CD14-positive monocyte (primary cell): ENCODE measurements at places on chromosomes 3 and 15.

DNA sequence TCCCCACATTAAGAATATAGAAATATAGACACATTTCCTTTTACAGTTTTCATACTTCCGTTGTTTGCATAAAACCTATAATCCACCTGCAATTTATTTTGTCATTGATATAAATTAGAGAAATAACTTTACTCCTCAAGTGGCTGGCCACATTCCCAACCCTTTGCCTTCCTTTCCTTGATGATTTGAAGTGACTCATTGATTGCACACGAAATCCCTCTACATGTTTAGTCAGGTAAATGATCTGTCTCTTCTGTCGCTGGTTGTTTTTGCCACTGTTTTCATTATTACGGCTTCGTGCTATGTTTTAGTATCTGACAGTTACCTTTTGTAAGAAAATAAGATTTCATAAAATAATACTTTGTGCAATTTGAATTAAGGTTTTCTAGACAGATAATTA lies 272.2 kb upstream of the NR2E3 start:
- DNase-seq = no peak

DNA sequence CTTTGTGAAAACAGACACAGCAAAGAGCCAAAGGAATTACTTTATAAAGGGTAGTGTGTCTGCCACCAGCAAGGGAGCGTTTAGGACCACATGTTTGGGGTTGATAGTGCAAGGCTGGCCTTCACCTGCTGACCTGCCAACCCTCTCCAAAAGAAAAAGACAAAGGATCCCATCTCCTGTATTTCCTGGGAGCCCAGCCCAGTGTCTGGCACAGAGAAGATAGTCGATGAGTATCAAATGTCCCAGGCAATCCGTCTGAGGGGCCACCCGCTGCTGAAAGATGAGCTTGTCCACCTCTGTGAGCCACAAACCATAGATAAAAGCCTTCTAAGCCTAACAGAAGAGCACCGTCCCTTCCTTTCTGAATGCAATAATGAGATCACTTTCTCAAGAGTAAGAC lies 154.8 kb upstream of the CTNNB1 start:
- no peak for DNase-seq

GRCh38 chr15:66703540-66703941 lies 1.5 kb downstream of the SMAD6 start:
- DNase-seq = peak; percentile 65

- DNase-seq = no peak
Measured at GRCh38 chr3:133464573-133464972, 64.7 kb downstream of the BFSP2 start.

DNA sequence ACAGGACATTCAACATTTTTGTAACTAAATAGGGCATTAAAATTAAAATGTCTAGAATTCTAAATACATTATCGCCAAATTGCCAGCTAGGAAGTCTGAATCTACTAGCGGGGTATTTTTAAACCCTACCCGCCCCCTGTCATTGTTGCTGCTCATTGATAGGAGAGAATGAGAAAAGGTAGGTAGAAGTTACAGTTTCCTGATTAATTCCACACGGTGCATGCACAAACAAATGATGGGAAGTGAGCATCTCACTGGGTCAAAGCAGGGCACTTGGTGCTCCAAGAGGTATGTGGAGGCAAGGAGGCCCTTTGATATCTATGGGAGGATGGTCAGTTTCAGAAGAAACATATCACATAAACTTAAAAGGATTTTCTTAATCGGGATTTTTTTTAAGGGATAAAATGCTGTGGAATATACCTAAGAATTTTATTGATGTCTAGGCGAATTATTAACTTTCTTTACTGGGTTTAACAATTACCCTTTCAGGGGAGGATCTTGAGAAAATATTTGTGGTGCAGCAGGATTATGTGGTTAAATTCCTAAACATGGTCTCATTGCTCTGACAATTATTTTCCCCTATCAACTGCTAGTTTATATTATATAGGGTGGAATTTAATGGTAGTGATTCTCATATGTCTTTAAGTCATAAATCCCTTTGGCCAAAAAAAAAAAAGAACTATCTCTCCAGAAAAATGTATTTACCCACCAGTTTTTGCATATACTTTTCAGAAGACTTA lies 236.0 kb upstream of the GOLGA6L4 start:
- no peak for DNase-seq

DNA sequence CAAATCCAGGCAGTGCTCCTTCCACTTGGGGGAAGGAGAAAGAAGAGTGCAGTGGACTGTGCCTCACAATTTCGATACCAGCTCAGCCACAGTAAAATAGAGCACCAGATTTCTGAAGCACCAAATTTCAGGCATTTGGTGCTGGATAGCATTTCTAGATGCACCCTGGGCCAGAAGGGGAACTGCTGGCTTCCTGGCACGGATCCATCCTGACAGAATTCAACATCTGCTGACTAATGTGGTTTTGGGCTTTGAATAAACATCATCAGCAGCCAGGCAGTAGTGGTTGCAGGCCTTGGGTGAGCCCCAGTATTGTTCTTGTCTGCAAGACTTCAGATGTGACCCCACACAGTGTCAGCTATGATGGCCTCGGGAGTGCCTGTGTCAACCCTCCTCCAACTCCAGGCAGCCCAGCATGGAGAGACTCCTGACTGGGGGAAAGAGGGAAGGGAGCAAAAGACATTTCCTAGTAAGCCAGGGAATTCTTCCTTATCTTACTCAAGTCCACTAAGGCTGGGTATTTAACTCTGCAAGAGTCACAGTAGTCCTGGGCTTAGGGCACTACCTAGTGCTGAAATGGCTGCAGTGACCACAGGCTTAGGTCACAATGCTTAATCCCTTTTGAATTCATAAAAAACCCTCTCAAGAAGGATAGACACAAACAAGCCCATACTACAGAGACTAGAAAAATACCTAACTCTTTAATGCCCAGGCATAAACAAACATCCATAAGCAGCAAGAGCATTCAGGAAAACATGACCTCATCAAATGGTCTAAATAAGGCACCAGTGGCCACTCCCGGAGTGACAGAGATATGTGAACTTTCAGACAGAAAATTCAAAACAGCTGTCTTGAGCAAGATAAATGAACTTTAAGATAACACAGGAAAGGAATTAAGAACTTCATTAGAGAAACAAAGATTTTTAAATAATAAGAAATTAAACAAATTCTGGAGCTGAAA lies 74.7 kb downstream of the SPATA16 start:
- no peak for DNase-seq

GRCh38 chr15:66707310-66708082 lies 5.5 kb downstream of the SMAD6 start:
- DNase-seq = no peak

DNA sequence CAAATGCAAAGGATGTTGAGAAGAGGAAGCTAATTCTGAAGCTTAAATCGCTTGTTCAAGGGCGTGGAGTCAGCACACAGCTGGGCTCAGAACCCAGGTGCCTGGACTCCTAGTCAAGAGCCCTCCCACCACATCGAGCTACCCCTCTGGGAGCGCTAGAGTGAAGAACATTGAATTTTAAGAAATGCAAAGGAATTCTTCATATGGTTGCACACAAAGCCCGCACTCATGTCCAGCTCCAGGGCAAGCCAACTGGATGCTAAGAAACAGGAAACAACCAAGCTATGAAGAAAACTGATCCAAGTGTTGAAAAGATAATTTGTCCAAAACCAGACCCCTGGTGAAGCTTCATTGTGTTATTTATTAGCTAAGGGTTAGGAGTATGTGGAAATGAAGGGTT lies 122.3 kb downstream of the ALDH1A2 start:
- DNase-seq = no peak

- no peak for DNase-seq
Measured at GRCh38 chr15:85779249-85779648, 15.5 kb downstream of the KLHL25 start.

- DNase-seq = no peak
Measured at GRCh38 chr3:24499991-24500390, 5.3 kb upstream of the THRB start.
